Cortex of kidney (tissue), 1 donor: ENCODE measurements at places on chromosomes 3 and 15.

DNA sequence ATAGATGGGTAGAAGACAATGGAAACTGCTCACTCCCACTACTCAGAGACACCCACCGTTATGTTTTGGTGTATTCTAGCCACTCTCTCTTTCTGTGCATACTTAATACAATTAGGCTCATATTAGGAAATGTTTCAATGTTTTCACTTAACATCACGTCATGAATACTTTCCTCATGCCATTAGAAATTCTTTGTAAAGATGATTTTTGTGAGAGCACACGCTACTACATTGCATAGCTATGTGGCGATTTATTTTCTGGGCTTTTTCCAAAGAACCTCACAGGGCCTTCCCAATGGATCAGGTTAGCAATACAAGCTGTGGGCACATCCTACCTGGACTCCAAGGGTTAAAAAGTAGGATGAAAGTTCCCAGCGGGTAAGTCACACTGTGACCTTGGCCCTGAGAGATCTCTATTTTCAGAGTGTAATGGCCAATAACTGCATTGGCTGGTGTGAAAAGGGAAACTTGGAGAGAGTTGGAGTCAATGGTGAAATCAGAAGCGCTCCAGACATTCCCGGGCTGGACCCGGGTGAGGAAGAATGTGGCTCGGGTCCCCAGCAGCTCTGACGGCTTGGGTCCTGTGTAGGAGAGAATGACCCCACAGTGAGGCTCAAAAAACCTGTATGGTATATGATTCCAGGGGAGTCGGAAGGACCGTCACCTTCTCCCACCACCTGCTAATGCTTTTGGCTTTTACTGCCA is 25.8 kb upstream of the TGM5 start:
- DNase-seq = no peak

- DNase-seq = no peak
Observed at GRCh38 chr3:49878686-49879085, 9.0 kb upstream of the CAMKV start.

DNA sequence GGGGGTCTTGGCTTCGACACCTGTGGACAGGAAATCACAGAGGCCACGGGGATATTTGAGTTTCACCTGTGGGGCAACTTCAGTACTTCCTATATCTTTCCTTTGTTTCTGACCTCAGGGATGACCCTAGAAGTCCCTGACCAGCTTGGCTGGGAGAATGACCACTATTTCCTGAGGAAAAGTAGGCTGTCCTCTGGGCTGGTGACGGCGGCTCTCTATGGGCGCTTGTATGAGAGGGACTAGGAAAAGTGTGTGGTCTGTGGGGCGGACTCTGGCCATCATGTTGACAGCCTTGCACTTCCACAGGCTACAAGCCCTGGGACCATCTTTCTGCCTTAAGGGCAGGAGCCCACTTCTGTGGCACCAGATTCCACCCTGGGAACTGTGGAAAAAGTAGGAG is 43.7 kb downstream of the BTD start:
- DNase-seq = no peak

- no peak for DNase-seq
Observed at GRCh38 chr3:71512000-71512399, 71.5 kb downstream of the FOXP1 start.

- DNase-seq = no peak
Observed at GRCh38 chr3:3066378-3066777, 43.8 kb downstream of the IL5RA start.

- no peak for DNase-seq
Observed at GRCh38 chr3:15269091-15269989, 63.0 kb downstream of the SH3BP5 start.

DNA sequence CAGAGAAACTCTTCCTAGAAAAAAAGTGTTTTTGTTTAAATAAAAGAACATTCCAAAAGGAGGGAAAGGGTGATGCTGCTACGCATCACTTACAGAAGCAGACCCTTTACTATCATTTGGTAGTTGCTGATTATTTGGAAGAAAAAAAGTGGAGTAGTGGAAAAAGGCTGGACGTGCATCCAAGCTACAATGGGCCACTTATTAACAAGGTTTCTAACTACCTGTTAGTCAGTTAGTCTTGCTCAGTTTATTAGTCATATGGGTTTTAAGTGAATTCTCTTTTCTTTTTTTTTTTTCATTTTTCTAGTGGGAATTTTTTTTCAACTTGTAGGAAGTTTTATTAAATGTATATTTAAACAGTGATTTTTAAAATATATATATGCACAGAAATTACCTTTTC is 866.0 kb downstream of the MCTP2 start:
- no peak for DNase-seq

DNA sequence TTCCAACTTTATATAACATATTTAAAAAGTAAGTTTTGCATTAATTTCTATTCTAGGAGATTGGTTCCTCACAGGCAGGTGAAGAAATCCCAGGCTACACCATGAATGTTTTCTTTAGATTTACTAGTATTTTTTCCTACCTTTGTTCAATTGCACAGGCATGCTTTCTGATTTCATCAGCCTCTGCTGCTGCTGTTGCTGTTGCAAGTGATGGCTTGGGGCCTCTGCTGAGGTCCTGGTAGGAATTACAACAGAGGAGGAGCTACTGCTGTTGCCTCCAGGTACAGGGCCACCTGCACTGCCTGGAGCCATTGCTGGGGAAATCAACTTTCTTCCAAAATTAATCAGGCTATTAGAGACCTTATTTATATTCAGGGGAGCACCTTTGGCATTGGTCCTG is 353.3 kb downstream of the PLCL2 start:
- no peak for DNase-seq

DNA sequence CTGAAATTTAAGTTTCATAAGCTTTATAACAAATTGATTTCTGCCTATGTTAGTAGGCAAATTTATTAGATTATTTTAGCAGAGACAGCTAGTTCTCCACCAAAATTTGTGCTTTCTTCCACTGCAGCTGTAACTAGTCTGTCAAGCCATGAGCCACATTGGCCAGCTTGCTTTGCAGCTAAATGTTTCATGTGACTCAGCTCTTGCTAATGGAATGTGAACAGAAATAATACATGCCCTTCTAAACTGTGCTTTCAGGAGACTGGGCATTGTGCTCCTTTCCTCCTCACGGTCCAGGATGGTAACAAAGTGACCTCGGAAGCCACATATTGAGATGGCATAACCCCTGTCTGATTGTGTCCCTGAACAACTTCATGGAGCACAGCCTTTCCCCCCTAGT is 51.3 kb upstream of the KPNA4 start:
- DNase-seq = no peak

- no peak for DNase-seq
Observed at GRCh38 chr15:77548589-77549557, 83.8 kb downstream of the LINGO1 start.

GRCh38 chr15:69125236-69125635 is 35.2 kb upstream of the GLCE start:
- DNase-seq = no peak

GRCh38 chr3:72517921-72518424 is 330.3 kb downstream of the SHQ1 start:
- DNase-seq = no peak

DNA sequence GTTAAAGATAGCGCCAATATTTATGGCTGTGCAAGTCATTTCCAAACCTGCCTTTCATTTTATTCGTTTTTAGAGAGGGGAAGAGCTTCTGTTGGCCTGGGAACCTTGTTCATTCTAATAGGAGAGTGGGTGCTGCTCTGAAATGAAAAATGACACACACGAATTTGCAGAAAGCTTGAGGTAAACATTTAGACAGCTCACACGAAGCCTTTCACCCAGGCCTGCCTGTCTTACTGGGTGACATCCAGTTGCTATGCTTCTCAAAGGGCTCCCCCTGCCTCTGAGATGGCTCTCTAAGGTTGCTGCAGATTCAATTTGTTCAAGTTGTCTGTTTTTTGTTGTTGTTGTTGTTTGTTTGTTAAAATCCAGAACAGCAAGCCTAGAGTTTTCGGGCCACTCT is 18.2 kb downstream of the PEX5L start:
- no peak for DNase-seq
